Thoracic aorta (tissue), 2 donors: ENCODE measurements at places on chromosomes 2 and 18. TPM values are rescaled to one million over a fixed set of nuclear protein-coding genes. Genes with fewer than 3 reads are reported as not detected.

RNF25 gene
- total RNA-seq: 19.0 TPM

E2F6 gene
- total RNA-seq: 4.2 TPM

CCDC141 gene
- 2.4 TPM for total RNA-seq

CRYGD gene
- not detected for total RNA-seq

AGXT gene
- total RNA-seq: not detected

ALPP gene
- not detected for total RNA-seq

ABCG5 gene
- total RNA-seq: not detected

GRCh38 chr2:149068225-149068995 is 29.9 kb downstream of the LYPD6B start:
- no peak for DNase-seq

DNA sequence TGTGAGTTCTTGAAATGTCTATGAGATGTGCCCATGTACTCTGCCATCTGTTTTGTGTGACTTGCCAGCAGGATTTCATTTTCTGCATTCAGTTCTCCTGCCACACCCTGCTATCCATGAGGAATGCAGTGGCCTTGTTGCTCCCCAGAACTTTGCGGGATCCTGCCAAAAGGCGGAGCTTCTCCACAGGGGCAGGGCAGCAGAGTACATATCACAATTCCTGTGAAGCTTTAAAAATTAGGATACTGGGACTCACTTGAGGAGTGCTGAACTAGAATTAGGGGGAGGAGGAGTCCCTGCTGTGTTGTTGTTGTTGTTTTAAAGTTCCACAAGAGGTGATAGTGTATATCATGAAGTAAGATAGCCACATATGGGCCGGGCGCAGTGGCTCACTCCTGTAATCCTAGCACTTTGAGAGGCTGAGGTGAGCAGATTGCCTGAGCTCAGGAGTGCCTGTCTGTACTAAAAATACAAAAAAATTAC is 76.4 kb downstream of the TANC1 start:
- no peak for DNase-seq

GRCh38 chr2:231527091-231527395 is 3.2 kb downstream of the NMUR1 start:
- no peak for DNase-seq
